ENCODE measurements at places on chromosomes 4 and X. TPM values are rescaled to one million over a fixed set of nuclear protein-coding genes. Genes with fewer than 3 reads are reported as not detected.

MTNR1A gene
- total RNA-seq, result 0.50 TPM

GRCh38 chr4:175125410-175126068 lies 207.4 kb downstream of the ADAM29 start:
- DNase-seq, result no peak
- H3K27ac ChIP-seq, result no peak overlapping the region
- H3K4me1 ChIP-seq, result no peaks in the 10 kb centered on the region
- H3K27me3 ChIP-seq, result no peaks in the 10 kb centered on the region
- no peaks in the 10 kb centered on the region for H3K36me3 ChIP-seq

DNA sequence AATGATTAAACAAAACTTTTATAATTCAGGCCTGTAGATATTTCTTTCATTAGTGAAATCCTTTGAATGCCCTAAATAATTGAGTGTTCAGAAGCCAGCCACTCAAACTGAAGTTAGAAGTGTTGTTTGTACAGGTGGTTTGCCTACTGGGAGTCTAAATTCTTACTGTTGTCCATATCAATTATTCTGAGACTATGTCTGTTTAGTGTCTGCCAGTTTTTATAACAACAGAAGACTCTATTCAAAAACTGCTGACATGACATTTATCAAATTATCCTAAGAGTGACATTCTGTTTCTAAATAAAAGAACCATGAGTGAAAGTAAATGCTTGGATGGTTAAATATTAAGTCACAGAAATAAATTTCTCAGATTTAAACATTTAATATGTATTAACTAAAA lies 375.1 kb downstream of the FAT4 start:
- no peaks in the 10 kb centered on the region for H3K27me3 ChIP-seq
- DNase-seq, result no peak

MAGED4 gene
- 62.3 TPM for total RNA-seq

HTATSF1 gene
- 46.4 TPM for total RNA-seq

ART3 gene
- 0.63 TPM for total RNA-seq

GRCh38 chr4:77040854-77041725 lies 34.7 kb downstream of the CCNI start:
- H3K27ac ChIP-seq, result no peak overlapping the region
- H3K36me3 ChIP-seq, result no peaks in the 10 kb centered on the region
- no peaks in the 10 kb centered on the region for H3K27me3 ChIP-seq
- no peak for DNase-seq
- H3K4me3 ChIP-seq, result no peak overlapping the region

- no peak for DNase-seq
- H3K27me3 ChIP-seq, result no peaks in the 10 kb centered on the region
- H3K4me3 ChIP-seq, result no peak overlapping the region
- no peak overlapping the region for H3K27ac ChIP-seq
These were observed 23.4 kb downstream of the STIM2 start for GRCh38 chr4:26884026-26884425.

CYBB gene
- total RNA-seq, result 0.08 TPM

GRCh38 chr4:24273136-24273535 lies 311.2 kb downstream of the DHX15 start:
- H3K36me3 ChIP-seq, result no peaks in the 10 kb centered on the region
- H3K27ac ChIP-seq, result no peak overlapping the region
- no peaks in the 10 kb centered on the region for H3K27me3 ChIP-seq
- H3K4me3 ChIP-seq, result no peak overlapping the region
- DNase-seq, result no peak

GRCh38 chr4:94757192-94758140 lies at the start of gene BMPR1B:
BMPR1B (plus strand) TSS chr4:94757955; CDS start chr4:95104425, 346,470 bp downstream.
- H3K4me1 ChIP-seq, result no peaks in the 10 kb centered on the region
- no peak within 1 kb of the TSS for H3K27ac ChIP-seq
- H3K4me3 ChIP-seq, result peak within 1 kb of the TSS; percentile 50
- no peak for DNase-seq
- no peaks in the 10 kb centered on the region for H3K36me3 ChIP-seq

DNA sequence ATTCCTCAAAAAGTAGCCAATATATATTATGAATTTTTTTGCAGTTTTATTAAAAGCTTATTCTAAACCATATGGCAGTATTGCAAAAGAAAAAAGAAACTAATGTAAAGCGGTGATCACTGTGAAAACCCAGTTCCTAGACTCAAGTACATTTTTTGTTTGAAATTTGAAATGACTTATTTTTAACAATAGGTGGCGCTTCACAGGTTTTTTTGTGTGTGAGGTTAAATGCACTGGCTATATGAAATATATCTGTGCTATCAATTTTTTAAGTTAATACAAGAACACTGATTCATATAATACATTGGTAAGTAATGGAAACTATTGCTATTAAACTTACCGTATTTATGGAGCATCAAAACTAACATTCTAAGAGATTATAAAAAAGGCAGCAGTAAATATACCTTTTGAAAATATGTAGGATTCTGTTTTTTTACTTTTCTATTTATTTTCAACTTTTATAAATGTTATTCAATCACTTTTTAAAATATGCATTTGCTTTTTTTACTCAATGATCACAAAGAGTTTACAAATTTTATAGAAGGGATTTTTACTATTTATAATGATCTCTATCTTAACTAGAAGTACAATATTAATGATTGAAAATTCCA lies 5.6 kb upstream of the SPRY1 start:
- no peaks in the 10 kb centered on the region for H3K36me3 ChIP-seq
- DNase-seq, result no peak
- no peak overlapping the region for H3K4me3 ChIP-seq
- 0 out of 2 replicates have a peak, but pooled peaks cover 5% of the 10 kb centered on the region for H3K4me1 ChIP-seq
- H3K27me3 ChIP-seq, result no peaks in the 10 kb centered on the region
- no peak overlapping the region for H3K27ac ChIP-seq

USP17L26 gene
- not detected for total RNA-seq

- no peak overlapping the region for H3K4me3 ChIP-seq
- H3K4me1 ChIP-seq, result no peaks in the 10 kb centered on the region
- H3K27ac ChIP-seq, result no peak overlapping the region
- no peaks in the 10 kb centered on the region for H3K36me3 ChIP-seq
- no peak for DNase-seq
- H3K27me3 ChIP-seq, result no peaks in the 10 kb centered on the region
These were observed 17.6 kb upstream of the CCNI start for GRCh38 chr4:77093401-77093800.

SPATA4 gene
- total RNA-seq, result not detected

GRCh38 chrX:95056901-95057300 lies 1382.9 kb downstream of the FAM133A start:
- no peaks in the 10 kb centered on the region for H3K27me3 ChIP-seq
- no peaks in the 10 kb centered on the region for H3K36me3 ChIP-seq
- no peak overlapping the region for H3K4me3 ChIP-seq
- DNase-seq, result no peak
- H3K27ac ChIP-seq, result no peak overlapping the region
- no peaks in the 10 kb centered on the region for H3K4me1 ChIP-seq

GRCh38 chr4:12146339-12146738 lies 717.6 kb upstream of the HS3ST1 start:
- no peak overlapping the region for H3K4me3 ChIP-seq
- H3K4me1 ChIP-seq, result peaks cover 4% of the 10 kb centered on the region
- H3K36me3 ChIP-seq, result no peaks in the 10 kb centered on the region
- no peak overlapping the region for H3K27ac ChIP-seq

GRCh38 chrX:151396825-151397740 lies at the start of gene VMA21:
VMA21 (plus strand) TSS chrX:151397206; CDS start chrX:151397309, 103 bp downstream.
- peak within 1 kb of the TSS; percentile 89 for H3K27ac ChIP-seq
- peak within 1 kb of the TSS; percentile 69 for H3K4me3 ChIP-seq
- no peaks in the 10 kb centered on the region for H3K36me3 ChIP-seq
- no peaks in the 10 kb centered on the region for H3K4me1 ChIP-seq
- DNase-seq, result peak; percentile 68

DNA sequence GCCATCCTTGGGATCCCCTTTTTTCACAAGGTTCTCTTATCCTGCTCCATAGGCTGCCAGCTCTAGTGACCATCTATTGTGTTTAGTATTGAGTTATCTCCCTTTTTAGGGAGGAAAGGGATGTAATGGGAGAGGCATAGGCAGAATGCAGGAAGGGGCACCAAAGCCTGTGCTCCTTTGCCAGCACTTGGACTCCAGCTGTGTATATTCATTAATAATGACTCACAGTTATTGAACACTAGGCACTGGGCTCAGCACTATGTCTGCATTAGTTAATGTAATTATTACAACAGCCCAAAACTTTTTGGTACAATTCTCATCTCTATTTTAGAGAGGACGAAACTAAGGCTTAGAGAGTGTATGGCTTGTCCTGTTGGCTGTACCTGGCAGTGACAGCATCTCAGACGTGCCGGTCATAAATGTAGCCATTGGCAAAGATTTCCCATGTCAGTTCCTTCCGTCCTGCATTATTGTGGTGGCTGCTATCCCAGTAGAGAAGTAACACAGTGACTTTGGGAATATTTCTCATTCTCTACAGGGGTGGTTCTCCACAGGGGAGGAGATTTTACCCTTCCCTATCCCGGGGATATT lies 90.3 kb downstream of the AFF1 start:
- no peak overlapping the region for H3K27ac ChIP-seq
- no peak overlapping the region for H3K4me3 ChIP-seq
- no peaks in the 10 kb centered on the region for H3K27me3 ChIP-seq
- H3K4me1 ChIP-seq, result peaks cover 9% of the 10 kb centered on the region
- H3K36me3 ChIP-seq, result no peaks in the 10 kb centered on the region

- no peak overlapping the region for H3K4me3 ChIP-seq
- H3K27me3 ChIP-seq, result no peaks in the 10 kb centered on the region
- no peaks in the 10 kb centered on the region for H3K36me3 ChIP-seq
These were observed 55.1 kb downstream of the PDLIM5 start for GRCh38 chr4:94506822-94507221.

- H3K36me3 ChIP-seq, result no peaks in the 10 kb centered on the region
These were observed 103.0 kb upstream of the ADAMTS3 start for GRCh38 chr4:72671980-72672379.

GRCh38 chrX:118614150-118614549 lies 113.3 kb upstream of the IL13RA1 start:
- no peaks in the 10 kb centered on the region for H3K36me3 ChIP-seq
- no peaks in the 10 kb centered on the region for H3K4me1 ChIP-seq
- no peak overlapping the region for H3K27ac ChIP-seq
- DNase-seq, result no peak
- H3K4me3 ChIP-seq, result no peak overlapping the region

GRCh38 chr4:62210486-62210885 lies 1010.4 kb downstream of the ADGRL3 start:
- H3K36me3 ChIP-seq, result no peaks in the 10 kb centered on the region
- H3K4me3 ChIP-seq, result no peak overlapping the region
- H3K27me3 ChIP-seq, result no peaks in the 10 kb centered on the region
- DNase-seq, result no peak
- peaks cover 3% of the 10 kb centered on the region for H3K4me1 ChIP-seq

S100G gene
- total RNA-seq, result not detected

- no peaks in the 10 kb centered on the region for H3K27me3 ChIP-seq
- H3K27ac ChIP-seq, result no peak overlapping the region
- no peak overlapping the region for H3K4me3 ChIP-seq
- no peaks in the 10 kb centered on the region for H3K36me3 ChIP-seq
These were observed 56.4 kb upstream of the NFKB1 start for GRCh38 chr4:102444752-102445151.

- DNase-seq, result no peak
- H3K4me3 ChIP-seq, result no peak overlapping the region
- no peaks in the 10 kb centered on the region for H3K27me3 ChIP-seq
- no peaks in the 10 kb centered on the region for H3K36me3 ChIP-seq
- peaks cover 17% of the 10 kb centered on the region for H3K4me1 ChIP-seq
These were observed 41.0 kb upstream of the MAB21L2 start for GRCh38 chr4:150540959-150541360.
